ENCODE measurements at places on chromosomes 7 and 10. TPM values are rescaled to one million over a fixed set of nuclear protein-coding genes. Genes with fewer than 3 reads are reported as not detected.

DNA sequence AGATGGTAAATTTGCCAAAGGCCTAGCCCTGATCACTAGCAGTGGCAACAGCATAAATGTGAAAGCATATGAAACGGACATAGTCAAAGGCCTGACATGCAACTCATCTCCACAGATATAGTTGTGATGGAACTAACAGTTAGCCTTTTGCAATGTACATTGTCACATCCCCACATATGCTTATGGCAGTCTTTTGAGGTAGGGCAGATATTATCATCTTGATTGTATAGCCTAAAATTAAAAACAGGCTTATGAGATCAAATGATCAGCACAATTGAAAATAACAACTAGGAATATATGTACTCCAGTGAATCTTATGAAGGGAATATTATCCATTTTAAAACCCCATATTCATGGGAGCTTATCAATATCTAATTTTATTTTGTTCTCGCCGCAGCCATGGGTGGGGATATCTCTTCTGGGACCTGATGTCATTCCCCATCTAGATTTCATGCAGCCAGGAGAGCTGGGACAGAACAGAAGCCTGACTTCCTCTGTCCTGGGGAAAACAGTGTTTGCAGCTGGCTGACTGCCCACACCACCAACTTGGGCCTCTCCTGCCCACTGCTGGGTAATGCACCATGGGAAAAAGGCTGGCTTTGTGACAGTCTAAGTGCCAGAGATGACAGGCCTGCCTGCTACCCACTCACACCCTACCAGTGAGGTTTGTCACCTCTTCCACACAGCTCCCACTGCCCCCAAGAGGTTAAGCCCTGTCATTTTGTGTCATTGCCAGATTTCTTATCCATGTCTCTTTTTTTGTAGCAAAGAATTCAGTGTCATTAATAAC is 180.2 kb upstream of the FZD1 start:
- no peaks in the 10 kb centered on the region for H3K36me3 ChIP-seq
- H3K4me1 ChIP-seq, result peaks cover 32% of the 10 kb centered on the region
- no peak overlapping the region for H3K27ac ChIP-seq

DNA sequence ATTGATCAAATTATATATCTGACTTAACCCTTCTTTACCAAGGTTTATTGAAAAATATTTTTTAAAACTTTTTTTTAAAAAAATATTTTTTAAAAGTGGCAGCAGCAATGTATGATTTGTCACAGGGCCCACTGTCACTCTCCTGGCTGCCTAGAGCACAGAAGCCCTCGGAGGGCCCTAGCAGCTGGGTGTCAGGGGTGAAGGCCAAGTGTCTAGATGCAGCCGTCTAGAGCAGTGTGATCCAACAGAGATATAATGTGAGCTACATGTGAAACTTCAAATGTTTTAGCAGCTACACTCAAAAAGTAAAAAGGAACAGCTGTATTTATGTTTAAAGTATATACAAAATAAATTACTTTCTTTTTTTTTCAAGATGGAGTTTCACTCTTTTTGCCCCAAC is 112.7 kb downstream of the ARHGAP22 start:
- no peaks in the 10 kb centered on the region for H3K36me3 ChIP-seq
- peaks cover 13% of the 10 kb centered on the region for H3K27me3 ChIP-seq
- no peak for DNase-seq
- no peak overlapping the region for H3K4me3 ChIP-seq

GRCh38 chr7:138622841-138623240 is 78.3 kb downstream of the SVOPL start:
- peaks cover 32% of the 10 kb centered on the region for H3K4me1 ChIP-seq
- H3K4me3 ChIP-seq, result no peak overlapping the region
- no peaks in the 10 kb centered on the region for H3K36me3 ChIP-seq
- H3K27me3 ChIP-seq, result no peaks in the 10 kb centered on the region

GRCh38 chr10:12205082-12205481 is 9.1 kb downstream of the CDC123 start:
- H3K36me3 ChIP-seq, result peaks cover 52% of the 10 kb centered on the region
- no peaks in the 10 kb centered on the region for H3K27me3 ChIP-seq
- H3K4me1 ChIP-seq, result peaks cover 18% of the 10 kb centered on the region

The CYP2E1 gene
- 0.32 TPM for total RNA-seq

- peaks cover 8% of the 10 kb centered on the region for H3K4me1 ChIP-seq
- no peaks in the 10 kb centered on the region for H3K36me3 ChIP-seq
- H3K4me3 ChIP-seq, result no peak overlapping the region
- H3K27me3 ChIP-seq, result peaks cover 33% of the 10 kb centered on the region
These were observed 2.8 kb upstream of the COL1A2 start for GRCh38 chr7:94391726-94392392.

- H3K27ac ChIP-seq, result no peak overlapping the region
- no peak overlapping the region for H3K4me3 ChIP-seq
- peaks cover 31% of the 10 kb centered on the region for H3K4me1 ChIP-seq
- H3K36me3 ChIP-seq, result no peaks in the 10 kb centered on the region
- DNase-seq, result no peak
These were observed 53.1 kb upstream of the PDCD4 start for GRCh38 chr10:110818311-110819256.

- H3K4me1 ChIP-seq, result peaks cover 7% of the 10 kb centered on the region
- DNase-seq, result no peak
- H3K4me3 ChIP-seq, result no peak overlapping the region
- peaks cover 2% of the 10 kb centered on the region for H3K27me3 ChIP-seq
- H3K27ac ChIP-seq, result no peak overlapping the region
- H3K36me3 ChIP-seq, result no peaks in the 10 kb centered on the region
These were observed 509.5 kb downstream of the DNAJB6 start for GRCh38 chr7:157846271-157846670.

- H3K4me1 ChIP-seq, result peaks cover 4% of the 10 kb centered on the region
- H3K36me3 ChIP-seq, result peaks cover 47% of the 10 kb centered on the region
- H3K4me3 ChIP-seq, result no peak overlapping the region
- H3K27me3 ChIP-seq, result no peaks in the 10 kb centered on the region
These were observed 288.0 kb downstream of the ELMO1 start for GRCh38 chr7:37160656-37161055.

The LMOD2 gene
- not detected for total RNA-seq

GRCh38 chr7:132723506-132724081 is 147.3 kb upstream of the PLXNA4 start:
- no peak for DNase-seq
- H3K27ac ChIP-seq, result no peak overlapping the region
- no peak overlapping the region for H3K4me3 ChIP-seq
- H3K27me3 ChIP-seq, result no peaks in the 10 kb centered on the region
- no peaks in the 10 kb centered on the region for H3K4me1 ChIP-seq

DNA sequence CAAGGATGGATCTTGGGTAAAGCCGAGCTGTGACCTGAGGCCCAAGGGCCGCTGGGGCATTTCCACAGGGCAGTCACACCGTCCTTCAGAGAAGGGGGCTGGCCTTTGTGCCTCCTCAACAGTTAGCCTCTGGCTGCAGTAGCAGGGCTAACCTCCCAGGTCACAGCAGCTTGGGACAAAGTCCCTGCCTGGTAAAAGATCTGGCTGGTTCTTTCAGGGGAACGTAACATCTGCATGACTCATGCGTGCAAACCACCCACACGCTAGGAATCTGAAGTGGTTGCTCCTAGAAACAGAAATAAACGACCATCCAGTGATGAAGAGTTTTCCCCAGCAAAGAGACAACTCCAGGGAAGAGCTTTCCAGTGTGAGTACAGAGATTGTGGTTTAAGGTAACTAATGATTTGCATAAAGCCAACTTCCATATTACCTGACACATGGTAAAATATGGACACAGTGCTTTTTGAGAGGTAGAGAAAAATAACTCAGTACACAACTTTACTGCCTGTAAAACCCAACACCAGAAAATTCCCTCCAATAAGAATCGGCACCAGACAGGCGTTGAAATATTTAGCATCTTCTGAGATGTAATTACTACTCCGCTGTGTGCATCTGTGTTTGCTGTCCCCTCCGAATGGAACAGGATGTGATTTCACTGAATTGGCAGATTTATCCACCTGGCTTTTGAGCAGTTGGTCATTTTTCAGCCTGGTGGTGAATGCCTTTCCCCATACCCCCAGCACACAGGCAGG is 84.9 kb upstream of the ADRB1 start:
- peaks cover 2% of the 10 kb centered on the region for H3K36me3 ChIP-seq
- no peak overlapping the region for H3K27ac ChIP-seq
- peaks cover 2% of the 10 kb centered on the region for H3K27me3 ChIP-seq
- peaks cover 48% of the 10 kb centered on the region for H3K4me1 ChIP-seq
- DNase-seq, result peak; percentile 53

DNA sequence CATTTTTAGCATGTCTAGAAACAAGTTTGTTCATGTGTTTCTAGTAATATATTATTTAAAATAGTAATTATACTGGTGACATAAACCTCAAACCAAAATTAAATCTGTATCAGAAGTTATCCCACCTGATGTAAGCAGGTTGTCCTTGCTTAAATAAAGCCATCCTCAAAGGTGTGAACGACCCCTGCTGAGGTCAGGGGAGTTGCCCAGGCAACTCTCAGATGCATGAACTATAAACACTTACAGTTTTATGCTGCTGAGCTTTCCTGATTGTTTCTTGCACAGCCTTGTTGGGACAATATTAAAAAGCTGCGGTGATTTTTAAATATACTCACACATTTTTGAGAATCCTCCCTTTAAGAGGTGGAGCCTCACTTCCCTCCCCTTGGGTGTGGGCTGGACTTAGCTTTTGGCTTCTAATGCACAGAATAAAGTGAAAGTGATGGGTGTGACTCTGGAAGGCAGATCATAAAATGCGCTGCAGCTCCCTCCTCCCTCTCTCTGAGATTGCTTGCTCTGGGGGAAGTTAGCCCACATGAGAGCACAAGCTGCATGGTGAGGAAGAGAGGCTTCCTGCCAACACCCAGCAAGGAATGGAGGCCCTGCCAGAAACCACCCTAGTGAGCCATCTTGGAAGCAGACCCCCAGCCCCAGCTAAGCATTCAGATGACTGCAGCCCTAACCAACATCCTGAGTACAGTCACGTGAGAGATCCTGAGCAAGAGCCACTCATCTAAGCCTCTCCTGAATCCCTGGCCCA is 152.7 kb downstream of the SKIDA1 start:
- H3K4me3 ChIP-seq, result peak overlapping the region; percentile 35
- H3K4me1 ChIP-seq, result peaks cover 7% of the 10 kb centered on the region
- H3K36me3 ChIP-seq, result no peaks in the 10 kb centered on the region
- H3K27ac ChIP-seq, result peak overlapping the region; percentile 79
- H3K27me3 ChIP-seq, result no peaks in the 10 kb centered on the region

The GSAP gene
- total RNA-seq, result 1.1 TPM

The BMI1 gene
- total RNA-seq, result 52.9 TPM

DNA sequence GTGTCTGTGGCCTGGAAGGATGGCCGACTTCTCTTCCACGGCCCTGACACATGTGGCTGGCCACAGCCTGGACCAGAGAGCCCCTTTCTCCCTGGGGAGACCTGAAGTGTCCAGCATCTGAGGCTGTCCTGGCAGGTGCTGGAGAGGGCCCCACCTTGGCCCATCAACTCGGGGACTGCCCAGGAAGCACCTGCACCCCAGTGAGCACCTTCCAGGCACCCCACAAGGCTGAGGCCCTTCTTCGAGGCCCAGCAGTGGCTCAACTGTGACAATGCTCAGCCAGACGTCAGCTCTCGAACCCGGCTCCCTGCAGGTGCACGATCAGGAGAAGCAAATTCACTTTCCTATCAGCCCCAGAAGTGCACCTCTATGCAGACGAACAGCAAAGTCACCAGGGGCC is 24.3 kb downstream of the RGS10 start:
- H3K4me1 ChIP-seq, result peaks cover 63% of the 10 kb centered on the region
- no peaks in the 10 kb centered on the region for H3K27me3 ChIP-seq
- H3K27ac ChIP-seq, result peak overlapping the region; percentile 98
- DNase-seq, result no peak
- H3K36me3 ChIP-seq, result peaks cover 60% of the 10 kb centered on the region
- peak overlapping the region; percentile 51 for H3K4me3 ChIP-seq

DNA sequence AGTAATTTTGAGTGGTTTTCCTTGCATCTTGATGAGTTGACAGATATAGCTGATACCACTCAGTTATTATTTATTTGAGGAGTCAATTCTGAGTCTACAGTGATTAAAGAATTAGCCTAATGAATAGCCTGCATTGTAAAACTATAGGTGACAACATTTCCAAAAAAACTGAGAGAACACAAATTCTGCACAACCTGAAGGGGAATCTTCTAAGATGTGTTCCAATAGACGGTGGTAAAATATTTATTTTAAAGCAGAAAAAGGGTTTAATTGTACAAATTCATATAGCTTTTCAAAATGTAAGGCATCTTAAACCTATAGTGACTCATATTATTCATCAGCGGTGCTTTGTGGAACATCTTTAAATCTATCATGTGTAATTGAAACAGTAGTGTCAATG is 200.4 kb downstream of the RNLS start:
- DNase-seq, result no peak
- no peak overlapping the region for H3K27ac ChIP-seq
- H3K36me3 ChIP-seq, result no peaks in the 10 kb centered on the region
- no peak overlapping the region for H3K4me3 ChIP-seq

DNA sequence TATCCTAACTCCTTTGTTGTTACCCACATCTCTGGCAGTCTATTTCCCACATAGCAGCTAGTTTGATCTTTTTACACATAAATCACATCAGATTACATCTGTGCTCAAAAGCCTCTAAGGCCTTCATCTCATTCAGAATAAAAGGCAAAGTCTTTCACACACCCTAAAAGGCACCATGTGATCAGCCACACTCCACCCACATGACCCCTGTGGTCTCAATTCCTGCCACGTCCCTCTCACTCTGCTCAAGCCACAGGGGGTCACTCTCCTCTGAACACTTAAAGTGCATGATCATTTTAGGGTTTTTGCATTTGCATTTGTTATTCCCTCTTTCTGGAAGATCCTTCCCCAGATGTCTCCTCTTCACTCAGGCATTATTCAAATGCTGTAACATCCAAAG is 30.8 kb downstream of the ELAPOR2 start:
- H3K36me3 ChIP-seq, result peaks cover 3% of the 10 kb centered on the region
- no peak overlapping the region for H3K4me3 ChIP-seq
- no peaks in the 10 kb centered on the region for H3K4me1 ChIP-seq
- H3K27ac ChIP-seq, result no peak overlapping the region
- no peak for DNase-seq
- peaks cover 7% of the 10 kb centered on the region for H3K27me3 ChIP-seq

The SCD gene
- total RNA-seq, result 206 TPM

GRCh38 chr10:20887706-20888555 is 9.2 kb downstream of the NEBL start:
- DNase-seq, result no peak
- no peak overlapping the region for H3K27ac ChIP-seq
- H3K36me3 ChIP-seq, result no peaks in the 10 kb centered on the region
- H3K27me3 ChIP-seq, result peaks cover 9% of the 10 kb centered on the region
- H3K4me1 ChIP-seq, result no peaks in the 10 kb centered on the region

GRCh38 chr10:71272056-71272771 is 46.8 kb upstream of the SLC29A3 start:
- H3K4me1 ChIP-seq, result no peaks in the 10 kb centered on the region
- no peaks in the 10 kb centered on the region for H3K27me3 ChIP-seq
- no peak overlapping the region for H3K4me3 ChIP-seq
- H3K36me3 ChIP-seq, result no peaks in the 10 kb centered on the region

The FAM149B1 gene
- total RNA-seq, result 16.0 TPM

The PCLO gene
- under 0.01 TPM for total RNA-seq

- H3K27me3 ChIP-seq, result no peaks in the 10 kb centered on the region
- H3K4me3 ChIP-seq, result no peak overlapping the region
- no peak for DNase-seq
- H3K36me3 ChIP-seq, result no peaks in the 10 kb centered on the region
These were observed 381.5 kb downstream of the NEBL start for GRCh38 chr10:20515654-20516053.

The GATA3 gene
- 23.5 TPM for total RNA-seq
